Head of caudate nucleus (tissue), 42 donors: ENCODE measurements at places on chromosomes 2 and 18.
A peak's percentile ranks its signal among the peaks of the same experiment; 100 is the strongest.

GRCh38 chr2:1621501-1621900, 122.8 kb downstream of the PXDN start:
- DNase-seq = no peak

GRCh38 chr2:196415384-196415783, 224.1 kb upstream of the CCDC150 start:
- no peak for DNase-seq

- no peak for DNase-seq
These were observed 17.3 kb upstream of the NEUROD1 start for GRCh38 chr2:181697571-181697970.

DNA sequence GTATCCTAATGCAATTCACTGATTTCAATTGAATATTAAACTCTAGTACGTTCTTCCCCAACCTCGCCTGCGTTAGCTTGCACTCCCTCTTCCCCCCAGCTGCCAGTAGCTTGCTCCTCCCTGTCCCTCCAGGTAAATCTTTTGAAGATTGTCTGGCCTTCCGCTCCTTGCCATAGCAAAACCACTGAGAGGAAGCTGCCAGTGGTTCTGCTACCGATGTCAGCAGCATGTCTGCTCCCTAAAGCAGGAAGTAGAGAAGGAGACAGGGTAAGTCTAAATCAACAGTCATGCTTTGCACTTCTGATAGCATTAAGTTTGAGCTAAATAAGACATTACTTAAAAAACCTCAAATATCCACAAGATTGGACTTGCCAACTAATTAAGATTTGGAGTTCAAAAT, 89.1 kb downstream of the SCN2A start:
- no peak for DNase-seq

DNA sequence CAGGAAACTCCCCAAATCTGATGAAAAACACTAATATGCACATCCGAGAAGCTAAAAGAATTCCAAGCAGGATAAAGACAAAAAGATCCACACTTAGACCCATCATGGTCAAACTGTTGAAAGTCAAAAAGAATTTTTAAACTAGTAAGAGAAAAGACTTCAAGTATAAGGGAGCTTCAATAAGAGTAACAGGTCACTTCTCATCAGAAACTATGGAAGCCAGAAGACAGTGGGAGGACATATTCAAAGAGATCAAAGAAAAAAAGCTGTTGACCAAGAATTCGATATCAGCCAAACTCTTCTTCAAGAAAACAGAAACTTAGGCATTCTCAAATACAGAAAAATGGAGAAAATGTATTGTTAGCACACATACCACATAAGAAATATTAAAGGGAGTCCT, 50.4 kb downstream of the ZC3H8 start:
- DNase-seq = no peak

- DNase-seq = no peak
These were observed 22.7 kb downstream of the RNF138 start for GRCh38 chr18:32114293-32114942.

GRCh38 chr2:16104315-16104948, 164.1 kb downstream of the MYCN start:
- no peak for DNase-seq

- no peak for DNase-seq
These were observed 204.3 kb downstream of the SEPTIN10 start for GRCh38 chr2:109409321-109410038.

GRCh38 chr18:26874283-26874682, 8.8 kb upstream of the AQP4 start:
- no peak for DNase-seq

DNA sequence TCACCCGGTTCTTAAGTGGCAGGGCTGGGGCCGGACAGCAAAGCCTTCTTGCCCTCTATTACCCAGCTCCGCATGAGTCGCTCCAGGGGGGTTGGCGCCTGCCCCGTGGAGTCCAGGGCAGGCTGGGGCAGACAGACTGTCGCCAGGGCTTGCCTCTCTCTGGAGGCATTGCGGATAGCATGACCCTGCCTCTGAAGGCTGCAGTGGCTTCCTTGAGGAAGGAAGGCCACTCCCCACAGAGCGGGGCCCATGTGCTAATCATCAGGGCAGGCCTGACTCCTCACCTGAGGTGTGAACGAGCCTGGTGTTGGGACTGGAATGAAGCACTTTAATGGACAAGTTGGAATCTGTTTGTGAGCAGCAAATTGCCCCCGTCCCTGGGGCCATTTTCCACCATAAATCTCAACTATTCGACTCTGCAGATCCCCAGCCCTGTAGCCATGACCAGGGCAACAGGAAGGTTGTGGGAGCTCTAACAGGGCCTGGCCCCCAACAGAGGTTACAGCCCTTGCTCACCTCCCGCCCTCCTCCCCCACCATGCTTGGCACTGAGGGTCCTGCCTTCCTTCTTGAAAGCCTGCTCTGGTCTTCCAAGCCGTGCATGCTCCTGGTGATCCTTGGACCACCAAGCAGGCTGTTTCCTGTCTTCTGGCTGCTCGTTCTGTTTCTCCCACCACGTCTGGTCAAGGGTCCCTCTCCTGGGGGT, 144.9 kb upstream of the HAAO start:
- no peak for DNase-seq

GRCh38 chr2:61262699-61263098, 100.7 kb downstream of the C2orf74 start:
- no peak for DNase-seq

DNA sequence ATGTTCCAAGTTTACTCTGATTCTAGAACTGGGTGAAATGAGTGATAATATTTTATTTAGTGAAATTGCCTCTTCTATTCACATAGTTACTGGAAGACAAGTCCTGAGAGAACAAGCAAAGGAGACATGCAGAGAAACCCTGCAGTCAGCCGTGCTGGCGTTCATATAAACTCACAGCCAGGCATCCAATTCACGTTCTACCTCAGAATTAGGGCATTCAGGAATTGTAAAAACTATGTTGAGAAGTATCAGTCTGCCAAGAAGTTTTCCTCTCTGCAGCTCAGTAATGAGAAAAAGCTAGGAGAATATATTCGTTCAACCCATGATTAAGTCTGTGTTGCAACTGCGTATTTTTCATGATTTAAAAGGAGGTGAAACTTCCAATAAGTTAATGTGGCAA, 156.2 kb upstream of the DSEL start:
- DNase-seq = no peak

DNA sequence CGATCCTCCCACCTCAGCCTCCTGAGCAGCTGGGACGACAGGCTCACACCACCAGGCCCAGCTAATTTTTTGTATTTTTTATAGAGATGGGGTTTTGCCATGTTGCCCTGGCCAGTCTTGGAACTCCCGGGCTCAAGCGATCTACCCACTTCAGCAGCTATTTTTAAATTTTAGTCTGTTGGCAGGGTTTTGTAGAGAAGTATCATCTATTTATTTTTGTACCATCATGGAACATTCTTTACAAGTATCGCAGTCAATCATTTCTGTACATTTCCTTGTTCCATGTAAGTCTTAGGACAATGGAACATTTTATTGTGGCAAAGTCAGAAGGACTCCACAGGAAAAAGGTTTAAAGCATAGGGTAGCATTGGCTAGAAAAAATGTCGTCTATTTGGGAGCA, 94.6 kb downstream of the UGGT1 start:
- DNase-seq = no peak

DNA sequence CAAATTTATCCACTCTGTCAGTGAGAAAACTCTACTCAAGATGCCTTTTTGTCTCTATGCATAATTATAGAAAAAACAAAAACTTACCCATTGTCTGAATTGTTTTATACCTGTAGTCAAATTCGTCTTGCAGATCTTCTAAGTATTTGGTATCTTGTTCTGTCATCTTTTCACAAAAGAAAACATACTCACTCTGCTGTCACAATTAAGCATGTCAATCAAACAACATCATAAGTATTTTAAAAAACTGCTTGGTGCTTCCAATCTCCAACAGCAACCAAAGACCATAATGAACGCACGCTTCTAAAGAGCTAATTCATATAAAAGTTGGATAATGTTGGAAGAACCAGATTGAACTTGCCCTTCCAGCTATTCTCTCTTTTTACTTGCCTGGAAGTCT, 55.6 kb upstream of the STAT1 start:
- DNase-seq = no peak

GRCh38 chr18:10893761-10894160, 255.6 kb downstream of the PIEZO2 start:
- no peak for DNase-seq

DNA sequence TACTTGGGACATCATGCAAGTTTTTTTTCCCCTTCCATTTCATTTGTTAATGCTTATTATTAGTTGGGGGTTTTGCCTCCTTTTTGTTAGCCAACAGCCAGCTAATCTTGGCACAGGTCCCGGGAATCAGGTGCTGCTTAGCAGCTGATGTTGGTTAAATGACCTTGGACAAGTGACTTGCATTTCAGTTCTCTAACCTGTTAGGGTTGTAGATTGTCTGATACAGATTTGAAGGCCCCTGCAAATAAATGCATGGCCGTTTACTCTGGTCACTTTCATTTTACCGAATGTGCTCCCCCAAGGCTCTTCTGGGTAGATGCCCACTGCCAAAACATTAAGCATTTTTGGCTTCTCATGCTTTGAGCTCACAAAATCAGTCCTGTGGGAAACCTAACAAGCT, 120.9 kb downstream of the SPTBN1 start:
- DNase-seq = no peak

GRCh38 chr2:222320436-222321395, 21.9 kb upstream of the PAX3 start:
- peak; percentile 34 for DNase-seq

- DNase-seq = no peak
These were observed 163.9 kb downstream of the GFPT1 start for GRCh38 chr2:69222953-69223658.

GRCh38 chr2:169002161-169002738, 28.9 kb downstream of the ABCB11 start:
- DNase-seq = no peak

GRCh38 chr18:2609604-2610003, 38.2 kb downstream of the NDC80 start:
- no peak for DNase-seq

- DNase-seq = no peak
These were observed 41.8 kb downstream of the TIMM21 start for GRCh38 chr18:74190086-74190485.

GRCh38 chr2:113976277-113976928, 86.5 kb downstream of the ACTR3 start:
- no peak for DNase-seq

DNA sequence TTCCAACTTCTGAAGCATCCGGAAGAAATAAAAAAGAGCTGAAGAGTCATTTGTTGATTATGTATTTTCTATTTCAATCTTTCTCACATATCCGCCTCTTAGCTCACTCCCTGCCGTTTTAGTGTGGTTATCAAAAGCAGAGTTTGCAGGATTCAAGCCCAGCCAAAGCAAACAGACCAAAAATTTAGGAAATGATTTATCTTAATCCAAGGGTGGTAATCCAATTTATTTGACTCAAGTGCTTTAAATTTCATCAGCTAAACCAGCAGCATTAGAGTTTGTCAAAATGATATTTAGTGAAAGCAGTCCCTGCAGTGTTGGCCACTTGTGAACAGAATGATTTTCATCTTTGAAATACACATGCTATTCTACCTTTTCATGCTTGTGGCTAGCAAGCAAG, 129.3 kb upstream of the CCDC68 start:
- no peak for DNase-seq

- DNase-seq = peak; percentile 57
These were observed 14.7 kb downstream of the CASP8 start for GRCh38 chr2:201275069-201275468.

DNA sequence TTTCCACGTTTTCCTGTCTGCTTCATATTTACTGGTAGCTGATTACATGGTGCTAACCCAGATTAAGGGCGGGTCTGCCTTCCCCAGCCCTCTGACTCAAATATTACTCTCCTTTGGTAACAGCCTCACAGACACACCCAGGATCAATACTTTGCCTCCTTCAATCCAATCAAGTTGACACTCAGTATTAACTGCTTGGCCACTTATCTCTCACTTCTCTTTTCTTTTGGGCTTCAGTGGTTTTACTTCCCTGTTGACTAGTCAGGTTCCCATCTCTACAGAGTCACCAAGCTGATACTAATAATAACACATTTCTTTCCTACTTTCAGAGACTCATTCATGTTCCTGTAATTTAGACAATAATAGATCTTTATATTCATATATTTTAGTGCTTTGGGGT, 302.2 kb upstream of the MAP2 start:
- no peak for DNase-seq

DNA sequence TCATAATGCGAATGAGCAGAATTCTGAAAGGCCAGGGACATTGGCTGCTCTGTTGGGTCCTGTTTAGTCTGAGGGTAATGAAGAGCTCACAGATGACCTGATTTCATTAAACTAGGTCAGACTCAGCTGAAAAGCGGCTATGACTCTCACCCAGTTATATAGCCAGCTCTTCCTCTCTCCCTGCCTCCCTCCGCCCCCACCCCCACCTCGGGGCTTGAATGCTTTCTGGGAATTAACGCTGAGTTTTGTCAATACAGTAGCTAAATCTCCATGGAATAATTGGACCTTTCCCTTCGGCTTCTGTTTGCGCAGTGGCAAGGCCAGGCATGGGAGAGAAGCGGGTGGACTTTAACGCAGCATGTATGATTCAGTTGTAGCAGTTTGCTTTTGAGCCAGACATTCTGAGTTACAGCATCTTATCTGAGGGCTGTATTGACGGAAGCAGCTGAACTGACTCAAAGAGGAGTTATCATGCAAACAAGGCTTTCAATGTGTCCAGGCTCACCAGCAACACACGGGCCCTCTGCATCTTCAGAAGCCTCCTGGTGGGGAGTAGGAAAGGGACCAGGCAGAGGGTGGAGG, 110.6 kb downstream of the MYCN start:
- DNase-seq = no peak

- DNase-seq = no peak
These were observed 248.5 kb downstream of the RNF144A start for GRCh38 chr2:7165736-7166135.

GRCh38 chr2:15609341-15610042, 17.8 kb downstream of the DDX1 start:
- DNase-seq = no peak

DNA sequence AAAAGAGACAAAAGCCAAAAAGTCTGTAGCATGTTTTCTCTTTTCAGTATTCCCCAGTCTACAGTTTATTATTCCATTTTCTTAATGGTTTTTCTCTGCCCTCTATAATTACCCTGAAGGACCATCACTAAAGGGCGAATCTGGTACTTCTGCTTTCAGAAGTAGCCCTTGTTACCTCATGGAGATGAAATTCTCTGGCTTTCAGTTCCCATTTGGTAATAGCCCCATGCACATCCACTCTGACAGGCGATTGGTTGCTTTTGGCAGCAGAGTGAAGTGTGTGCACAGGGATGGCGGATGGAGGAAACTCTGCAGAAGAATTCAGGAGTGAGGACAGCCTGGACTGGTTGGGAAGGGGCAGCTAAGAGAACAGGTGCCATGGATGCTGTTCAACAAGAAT, 66.3 kb upstream of the NABP1 start:
- DNase-seq = no peak

DNA sequence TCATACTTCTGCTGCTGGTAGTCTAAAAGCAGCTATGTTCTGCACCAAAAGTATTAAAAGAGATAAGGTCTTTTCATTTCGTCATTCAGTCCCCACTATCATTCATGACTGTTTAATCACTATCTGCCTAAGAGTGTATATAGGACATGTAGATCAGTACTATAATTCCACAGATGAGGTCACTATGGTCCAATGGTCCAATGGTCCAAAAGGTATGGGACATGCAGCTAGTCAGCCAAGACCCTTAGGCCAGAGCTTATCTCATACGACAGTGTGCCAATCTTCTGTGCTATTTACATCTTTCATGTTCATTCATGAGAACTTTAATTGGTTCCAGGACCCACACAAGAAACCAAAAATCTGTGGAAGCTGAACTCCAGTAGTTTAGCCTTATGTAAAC, 42.6 kb upstream of the SDC1 start:
- no peak for DNase-seq

GRCh38 chr2:17969661-17970060, 91.2 kb downstream of the KCNS3 start:
- no peak for DNase-seq
